Fibroblast of skin of left biceps (primary cell): ENCODE measurements at places on chromosomes 7 and 10.

DNA sequence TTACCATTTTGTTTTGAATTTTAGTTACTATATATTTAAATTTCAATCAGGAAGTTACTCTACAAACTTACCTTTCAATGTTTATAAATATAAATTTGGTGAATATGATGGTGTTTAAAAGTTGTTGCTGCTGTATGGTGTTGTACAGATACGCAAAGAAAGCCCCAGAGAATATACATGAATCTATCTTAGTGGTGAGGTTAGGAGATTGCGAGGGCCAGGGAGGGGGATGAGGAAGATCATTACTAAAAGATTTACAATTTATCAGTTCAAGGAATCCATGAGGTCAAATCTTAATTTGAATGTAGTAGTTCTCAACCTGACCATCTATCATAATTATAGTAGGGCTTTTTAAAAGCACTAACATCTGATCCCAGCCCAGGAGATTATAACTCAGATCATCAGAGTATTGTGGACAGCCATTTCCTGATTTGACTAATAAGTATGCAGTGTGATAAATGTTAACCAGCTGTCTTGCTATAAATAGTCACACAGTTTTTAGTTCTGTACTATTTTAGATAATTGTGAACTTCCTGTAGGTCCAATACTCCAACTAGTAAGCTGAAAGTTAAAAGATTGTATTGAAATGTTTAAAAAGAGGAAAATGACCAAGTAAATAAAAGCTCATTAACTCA is 23.6 kb downstream of the FAM3C start:
- DNase-seq, result peak; percentile 47

- no peak for DNase-seq
These were observed 32.4 kb downstream of the SLIT1 start for GRCh38 chr10:97153270-97153850.

- DNase-seq, result peak; percentile 38
These were observed 103.0 kb upstream of the KLF6 start for GRCh38 chr10:3887885-3888476.

DNA sequence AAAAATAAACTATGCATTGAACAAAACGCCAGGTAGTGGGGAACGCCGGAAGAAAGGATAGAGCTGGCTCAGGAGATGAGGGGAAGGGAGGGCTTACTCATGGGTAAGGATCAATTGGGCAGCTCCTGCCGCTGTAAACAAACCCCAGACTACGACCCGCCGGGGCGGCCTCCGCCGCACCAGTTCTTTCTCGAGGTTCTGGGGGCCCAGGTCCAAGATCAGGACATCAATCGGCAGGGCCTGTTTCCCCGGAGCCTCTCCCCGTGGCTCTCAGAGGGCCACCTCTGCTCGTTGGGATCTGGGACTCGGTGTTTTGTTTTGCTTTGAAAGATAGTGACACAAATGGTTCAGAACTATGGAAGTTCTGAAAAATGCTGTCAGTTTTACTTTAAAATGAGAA is 140.4 kb downstream of the ELFN1 start:
- no peak for DNase-seq

DNA sequence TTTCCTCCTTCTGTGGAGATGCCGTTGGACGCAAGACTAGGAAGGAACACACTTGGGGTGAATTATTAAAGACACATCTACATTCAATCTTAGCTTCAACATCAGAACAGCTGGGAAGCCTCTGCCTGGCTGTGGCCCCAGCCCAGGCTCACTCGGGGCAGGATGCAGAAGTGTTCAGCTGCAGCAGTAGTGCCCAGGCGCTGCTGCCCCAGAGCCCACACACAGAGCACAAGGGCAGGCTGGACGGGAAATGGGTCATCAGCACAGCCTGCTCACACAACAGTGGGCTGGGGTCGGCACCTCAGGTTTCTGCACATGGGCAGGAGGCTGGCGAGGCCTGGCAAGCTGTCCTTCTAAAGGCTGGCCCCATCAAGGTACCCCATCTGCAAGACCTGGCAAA is 42.5 kb downstream of the NOD1 start:
- DNase-seq, result no peak

DNA sequence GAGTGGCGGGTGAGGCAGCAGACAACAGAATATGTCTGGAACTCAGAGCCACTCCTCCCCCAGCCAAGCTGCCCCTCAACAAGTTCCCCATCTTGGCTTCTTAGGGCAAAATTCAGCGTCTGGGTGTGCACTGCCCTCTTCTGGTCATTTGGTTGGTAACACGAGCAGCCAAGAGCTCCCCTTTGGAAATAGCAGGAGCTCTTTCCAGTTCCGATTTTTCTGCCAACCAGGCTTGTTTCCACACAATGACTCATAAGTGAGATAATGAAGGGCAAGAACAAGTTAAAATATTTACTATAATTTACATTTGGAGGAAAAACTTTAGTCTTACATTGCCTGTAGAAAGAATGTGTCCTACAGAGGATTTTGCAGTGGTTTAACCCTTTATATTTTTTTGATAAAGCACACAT is 70.5 kb downstream of the ADCYAP1R1 start:
- DNase-seq, result peak; percentile 53

- no peak for DNase-seq
These were observed 108.1 kb upstream of the PODXL start for GRCh38 chr7:131664570-131664969.

GRCh38 chr10:71873582-71874211 is 22.6 kb upstream of the PSAP start:
- DNase-seq, result no peak

DNA sequence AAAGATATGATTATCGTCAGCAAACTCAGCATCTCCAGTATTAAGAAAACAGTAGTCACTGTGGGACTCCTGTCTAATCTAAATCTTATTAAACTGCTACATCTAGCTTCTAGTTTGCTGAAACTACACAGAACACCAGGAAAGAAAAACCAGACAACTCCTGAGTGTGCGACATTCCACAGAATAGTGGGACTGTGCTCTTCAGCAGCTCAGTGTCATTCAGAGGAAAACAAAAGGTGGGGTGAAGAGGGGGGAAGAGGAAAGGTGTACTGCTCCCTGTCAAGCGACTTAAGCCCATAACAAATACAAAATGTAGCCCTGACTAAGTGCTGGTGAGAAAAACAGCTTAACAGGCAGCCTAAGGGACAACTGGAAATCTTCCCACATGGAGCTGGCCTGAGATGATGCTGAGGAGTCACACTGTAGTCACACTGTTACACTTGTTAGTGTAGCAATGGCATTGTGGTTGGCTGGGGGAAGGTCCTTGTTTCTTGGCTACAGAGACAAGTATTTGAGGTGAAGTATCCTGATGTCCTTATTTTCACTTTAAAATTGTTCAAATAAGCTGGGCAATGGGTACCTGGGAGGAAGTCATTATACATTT is 135.5 kb downstream of the USP6NL start:
- no peak for DNase-seq

- no peak for DNase-seq
These were observed 106.1 kb downstream of the PRKCQ start for GRCh38 chr10:6473901-6474370.

DNA sequence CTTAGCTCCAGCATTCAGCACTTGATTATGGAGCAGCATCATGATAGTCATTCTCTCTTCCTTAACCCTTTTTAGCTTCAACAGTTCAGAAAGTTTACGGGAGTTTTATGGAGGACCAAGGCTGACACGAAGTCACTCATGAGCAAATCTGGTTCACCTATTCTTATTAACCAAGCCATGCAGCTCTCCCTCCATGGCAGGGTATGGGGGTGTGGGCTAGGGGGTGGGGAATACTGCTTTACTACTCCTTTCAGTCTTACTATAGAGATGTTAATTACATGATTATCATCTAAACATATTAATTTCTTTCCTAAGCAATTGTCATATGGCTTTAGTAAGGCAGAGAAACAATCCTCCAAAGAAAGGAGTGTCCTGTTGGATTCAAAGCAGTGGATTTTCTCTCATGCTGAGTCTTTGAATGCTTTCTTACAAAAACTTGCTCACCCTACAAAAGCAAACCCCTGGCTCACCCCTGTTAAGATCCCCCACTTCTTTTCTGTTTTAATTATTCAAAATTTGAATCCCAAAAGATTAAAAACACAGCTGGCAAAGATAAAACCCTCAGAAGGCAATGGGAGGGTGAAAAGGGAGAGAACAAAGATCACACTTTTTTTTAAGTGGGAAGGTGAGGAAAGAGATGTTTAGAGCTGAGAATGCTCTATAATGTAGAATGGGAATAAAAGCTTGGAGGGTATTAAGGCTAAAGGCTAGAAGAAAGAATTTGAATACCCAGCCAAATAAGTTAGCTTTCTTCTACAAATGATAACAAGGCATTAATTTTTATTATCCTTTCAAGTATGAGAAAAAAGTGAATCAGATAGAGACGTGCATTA is 46.4 kb upstream of the SEMA3E start:
- DNase-seq, result no peak

GRCh38 chr10:24414597-24414996 is 205.7 kb downstream of the KIAA1217 start:
- no peak for DNase-seq

DNA sequence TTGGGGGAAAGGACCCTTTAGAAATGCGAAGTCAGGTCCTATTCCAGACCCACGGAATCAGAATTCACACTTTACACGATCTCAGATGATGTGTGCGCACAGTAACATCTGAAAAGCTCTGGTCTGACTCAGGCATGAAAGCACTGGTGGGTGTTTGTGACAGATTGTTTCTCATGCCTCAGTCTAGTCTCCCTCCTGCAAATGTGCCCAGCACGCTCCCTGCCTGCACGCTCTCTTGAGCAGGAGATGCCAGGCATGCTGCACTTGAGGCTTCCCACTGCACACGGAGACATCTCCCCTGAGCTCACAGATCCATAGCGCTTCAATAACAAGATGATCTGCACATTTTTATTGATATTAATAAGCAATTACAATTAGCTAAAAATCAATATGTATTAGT is 23.6 kb upstream of the ZNF37A start:
- DNase-seq, result no peak

DNA sequence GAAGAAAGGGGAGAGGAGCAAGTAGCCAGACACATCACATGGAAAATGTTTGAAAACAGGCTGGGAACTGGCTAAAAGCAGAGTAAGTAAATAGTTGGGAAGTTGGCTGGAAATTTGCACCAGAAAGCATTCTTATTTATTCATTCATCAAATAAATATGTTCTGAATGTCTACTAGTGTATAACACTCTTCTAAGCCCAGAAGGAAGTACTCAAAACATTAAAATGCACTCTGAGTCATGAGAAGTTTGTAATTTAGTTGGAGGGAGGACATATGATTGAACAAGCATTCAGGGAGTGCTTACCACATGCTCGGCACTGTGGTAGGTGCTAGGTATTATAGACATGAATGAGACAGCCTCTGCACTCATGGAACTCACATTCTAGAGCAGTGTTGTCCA is 37.0 kb upstream of the CNNM1 start:
- DNase-seq, result peak; percentile 64

GRCh38 chr10:61635471-61635870 is 27.3 kb upstream of the CABCOCO1 start:
- no peak for DNase-seq
